Subcutaneous preadipocyte (primary cell): ENCODE measurements at places on chromosomes 11 and 22. TPM values are rescaled to one million over a fixed set of nuclear protein-coding genes. Genes with fewer than 3 reads are reported as not detected.

The PKNOX2 gene
- total RNA-seq: under 0.01 and 0.20 TPM in 2 replicates

The OR8G1 gene
- total RNA-seq: not detected in 2 replicates

The NLRP6 gene
- under 0.01 TPM in 1 of 2 replicates, not detected in the other for total RNA-seq

The SOX10 gene
- not detected in 2 replicates for total RNA-seq

The TBC1D10A gene
- 12.9 and 15.6 TPM in 2 replicates for total RNA-seq
